HuH-7.5 (cell line): ENCODE measurements at places on chromosomes 3 and 15.

- peak; percentile 32 for DNase-seq
Measured at GRCh38 chr3:141303481-141304223, 64.7 kb upstream of the ZBTB38 start.

GRCh38 chr3:84962415-84962814 lies 3.6 kb downstream of the CADM2 start:
- no peak for DNase-seq

- no peak for DNase-seq
Measured at GRCh38 chr15:75577401-75578172, 1.5 kb downstream of the PTPN9 start.

- no peak for DNase-seq
Measured at GRCh38 chr15:57540736-57541135, 51.0 kb upstream of the MYZAP start.

DNA sequence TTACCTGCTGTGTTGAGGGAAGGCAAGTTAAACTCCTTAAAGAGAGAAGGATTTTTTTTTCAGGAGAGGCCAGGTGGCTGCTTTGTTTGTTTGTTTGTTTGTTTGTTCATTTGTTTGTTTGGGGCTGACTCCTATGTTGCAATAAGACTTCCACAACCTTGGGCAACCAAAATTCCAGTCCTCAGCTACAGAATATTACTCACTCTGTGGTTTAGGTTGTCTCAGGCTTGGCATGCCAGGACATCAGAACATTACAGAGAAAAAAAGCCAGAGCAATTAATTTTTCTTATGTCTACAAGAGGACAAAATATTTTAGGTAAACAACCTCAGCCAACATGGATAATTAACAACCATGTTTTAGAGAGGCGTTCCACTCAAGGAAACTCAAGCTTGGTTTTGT lies 156.7 kb upstream of the ATP11B start:
- DNase-seq = no peak

- DNase-seq = no peak
Measured at GRCh38 chr3:12181301-12181700, 22.6 kb upstream of the TIMP4 start.

DNA sequence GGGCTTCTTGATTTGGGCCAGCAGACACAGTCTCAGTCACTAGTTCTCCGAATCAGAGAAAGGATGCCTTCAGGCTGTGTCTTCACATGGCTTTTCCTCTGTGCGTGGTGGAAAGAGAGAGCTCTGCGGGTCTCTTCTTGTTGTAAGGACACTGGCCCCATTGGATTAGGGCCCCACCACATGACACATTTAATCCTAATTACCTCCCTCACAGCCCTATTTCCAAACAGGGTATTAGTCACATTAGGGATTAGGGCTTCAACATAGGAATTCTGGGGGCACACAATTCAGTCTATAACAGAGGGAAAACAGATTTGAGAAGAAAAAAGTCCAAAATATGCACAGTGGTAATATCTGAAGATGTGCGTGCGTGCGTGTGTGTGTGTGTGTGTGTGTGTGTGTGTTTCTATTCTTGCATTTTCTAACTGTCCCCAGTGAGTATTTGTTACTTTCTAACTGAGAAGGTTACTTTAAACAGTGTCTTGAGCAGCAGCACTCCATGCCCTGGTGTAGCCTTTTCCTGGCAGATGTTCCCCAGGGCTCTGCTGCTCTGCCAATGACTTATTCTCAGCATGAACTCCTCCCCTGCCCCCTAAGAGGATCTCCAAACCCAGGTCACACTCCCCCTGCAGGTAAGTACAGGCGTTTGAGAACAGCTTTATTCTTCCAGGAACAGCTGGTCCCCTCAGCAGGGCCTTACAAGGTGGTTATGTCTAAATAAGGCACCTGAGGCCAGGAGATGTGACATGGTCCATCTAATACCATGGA lies 72.9 kb downstream of the RPL39L start:
- no peak for DNase-seq

DNA sequence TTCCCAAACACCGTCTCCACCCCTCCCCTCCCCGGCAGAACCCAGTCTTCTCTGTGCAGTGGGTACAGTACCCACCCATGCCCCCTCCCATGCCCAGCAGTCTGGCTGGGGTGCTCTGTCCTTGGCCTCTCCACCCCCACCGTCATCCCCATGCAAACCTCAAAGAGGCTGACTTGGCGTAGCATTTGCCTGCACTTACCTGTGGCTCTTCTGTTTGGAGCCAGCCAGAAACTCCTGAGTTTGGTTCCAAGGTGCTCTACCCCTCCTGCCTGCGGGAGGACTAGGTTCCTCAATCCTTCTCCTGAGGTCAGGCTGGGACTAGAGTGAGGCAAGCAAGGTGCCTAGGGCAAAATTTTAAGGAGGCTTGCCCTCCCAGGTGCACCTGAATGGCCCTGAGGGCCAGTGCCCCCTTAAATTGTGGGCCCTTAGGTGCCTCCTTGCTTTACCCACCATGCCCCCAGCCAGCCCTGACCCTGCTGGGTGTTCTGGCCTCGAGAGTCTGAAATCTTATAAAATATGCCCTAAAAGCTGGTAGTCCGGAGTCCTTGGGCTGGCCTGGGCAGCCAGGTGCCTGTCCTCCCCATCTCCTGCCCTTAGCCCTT lies 47.1 kb upstream of the C15orf39 start:
- DNase-seq = no peak
